ENCODE measurements at places on chromosomes 7 and 10.

DNA sequence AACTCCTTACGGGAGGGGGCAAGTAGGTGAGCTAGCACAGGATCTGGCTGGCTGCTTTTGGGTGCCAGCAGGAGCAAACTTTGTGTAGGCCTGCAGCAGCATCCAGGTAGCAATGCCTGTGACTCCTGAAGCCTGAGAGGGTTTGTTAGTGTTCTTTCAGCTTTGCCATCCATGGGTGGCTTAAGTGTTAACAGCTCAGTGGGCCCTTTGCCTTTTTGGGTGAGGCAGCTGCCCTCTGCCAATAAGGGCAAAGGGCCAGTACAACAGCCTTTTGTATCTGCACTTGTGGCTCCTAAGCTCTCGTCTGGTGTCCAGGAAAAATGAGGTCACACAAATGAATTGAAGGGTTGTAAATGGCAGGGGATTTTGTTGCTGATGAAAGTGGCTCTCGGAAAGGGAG lies 359.0 kb upstream of the CHRM2 start:
- DNase-seq, result no peak

DNA sequence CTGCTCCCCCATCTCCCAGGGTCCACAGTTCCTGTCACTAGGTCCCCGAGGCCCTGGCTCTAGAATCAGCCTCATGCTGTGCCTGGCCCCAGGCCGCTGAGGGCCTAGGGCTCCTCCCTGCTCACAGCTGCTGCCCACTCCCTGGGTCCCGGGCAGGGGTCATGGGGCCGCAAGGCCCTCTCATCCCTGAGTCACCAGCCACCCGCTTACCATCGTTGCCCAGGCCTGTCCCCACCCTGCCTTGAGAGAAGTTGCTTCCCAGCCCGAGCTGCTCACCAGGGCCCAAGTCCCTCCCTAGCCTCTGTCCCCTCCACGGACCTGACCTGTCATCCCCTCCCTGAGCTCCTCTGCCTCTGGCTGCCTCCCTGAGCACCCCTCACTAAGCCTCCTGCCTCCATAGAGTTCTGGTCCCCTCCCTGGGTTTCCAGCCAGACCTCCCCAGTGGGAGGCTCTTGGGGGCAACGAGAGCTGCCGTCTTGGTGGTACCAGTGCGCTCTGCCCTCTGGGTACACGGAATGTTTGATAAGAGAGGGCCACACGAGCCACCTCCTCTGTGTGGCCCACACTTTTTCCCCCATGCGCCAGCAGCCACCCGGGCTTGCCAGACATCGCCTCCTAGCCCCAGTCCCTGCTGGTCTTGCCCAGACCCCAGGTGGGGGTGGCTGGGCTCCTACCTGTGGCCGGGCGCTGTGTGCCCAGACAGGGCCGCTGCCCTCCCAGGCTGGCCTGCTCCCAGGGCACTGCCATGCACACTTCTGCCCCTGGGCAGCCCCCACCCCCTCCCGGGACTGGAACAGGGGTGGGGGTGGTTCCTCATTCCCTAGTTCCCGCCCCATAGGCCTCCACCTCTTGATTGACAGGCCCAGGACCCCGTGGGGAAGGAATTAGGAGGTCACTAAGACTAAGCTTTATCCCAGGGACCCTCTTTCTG lies 21.3 kb downstream of the MLXIPL start:
- DNase-seq, result no peak

- no peak for DNase-seq
Observed at GRCh38 chr7:82595176-82595575, 151.6 kb upstream of the CACNA2D1 start.

DNA sequence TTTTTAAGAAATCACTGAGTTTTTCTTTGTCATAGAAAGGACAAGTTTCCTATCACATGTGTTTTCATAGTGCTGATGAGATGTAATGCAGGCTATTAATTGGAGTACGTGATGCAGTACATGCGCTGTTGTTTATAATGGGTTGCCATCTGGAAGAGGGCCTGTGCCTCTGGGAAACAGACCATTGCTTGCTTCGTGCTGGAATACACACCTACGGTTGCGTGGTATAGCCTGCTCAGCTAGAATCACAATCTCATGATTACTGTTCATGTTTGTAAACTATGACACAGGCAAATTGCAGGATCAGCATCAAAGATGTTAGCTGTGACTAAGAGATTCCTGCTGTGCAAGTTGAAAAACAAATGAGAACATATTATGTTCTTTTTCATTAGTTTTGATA lies 107.2 kb upstream of the STEAP1B start:
- no peak for DNase-seq

GRCh38 chr10:30818010-30818660 lies 188.6 kb upstream of the LYZL2 start:
- no peak for DNase-seq

- no peak for DNase-seq
Observed at GRCh38 chr10:76306856-76307255, 875.4 kb downstream of the LRMDA start.

DNA sequence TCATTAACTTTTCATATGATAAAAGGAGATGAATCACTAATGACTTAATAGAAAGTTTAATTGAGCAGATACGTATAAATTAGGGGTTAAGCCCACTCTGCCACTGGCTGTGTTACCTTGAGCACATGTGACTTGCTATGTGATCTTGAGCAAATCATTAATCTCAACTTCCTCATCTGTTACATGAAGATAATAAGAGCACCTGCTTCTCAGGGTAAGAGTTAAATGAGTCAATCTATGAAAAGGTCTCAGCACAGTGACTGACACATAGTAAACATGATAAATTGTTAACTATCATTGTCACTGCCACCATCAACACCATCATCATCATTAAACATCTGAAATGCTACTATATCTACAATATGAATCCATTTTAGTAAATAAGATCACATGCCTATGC lies 110.8 kb downstream of the TPK1 start:
- DNase-seq, result no peak

DNA sequence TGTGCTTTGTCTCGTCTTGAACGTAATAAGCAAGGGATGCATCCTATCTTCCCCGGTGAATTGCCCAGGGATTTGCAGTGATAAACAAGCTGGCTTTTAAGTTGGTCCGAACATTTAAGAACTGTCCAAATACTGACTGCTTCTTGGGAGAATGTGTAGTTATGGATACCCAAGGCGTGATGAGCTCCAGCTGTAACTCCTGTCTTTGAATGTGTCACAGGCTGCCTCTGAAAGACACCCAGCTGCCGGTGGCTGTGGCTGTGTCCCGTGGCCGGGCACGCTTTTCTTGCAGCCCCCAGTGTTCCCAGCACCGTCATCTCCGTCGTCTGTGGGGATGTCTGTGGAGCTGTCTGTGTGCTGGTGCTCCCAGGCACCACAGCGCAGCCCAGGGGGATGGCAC lies 118.1 kb downstream of the GLRX3 start:
- DNase-seq, result no peak

- no peak for DNase-seq
Observed at GRCh38 chr10:7046615-7047014, 364.2 kb downstream of the SFMBT2 start.

DNA sequence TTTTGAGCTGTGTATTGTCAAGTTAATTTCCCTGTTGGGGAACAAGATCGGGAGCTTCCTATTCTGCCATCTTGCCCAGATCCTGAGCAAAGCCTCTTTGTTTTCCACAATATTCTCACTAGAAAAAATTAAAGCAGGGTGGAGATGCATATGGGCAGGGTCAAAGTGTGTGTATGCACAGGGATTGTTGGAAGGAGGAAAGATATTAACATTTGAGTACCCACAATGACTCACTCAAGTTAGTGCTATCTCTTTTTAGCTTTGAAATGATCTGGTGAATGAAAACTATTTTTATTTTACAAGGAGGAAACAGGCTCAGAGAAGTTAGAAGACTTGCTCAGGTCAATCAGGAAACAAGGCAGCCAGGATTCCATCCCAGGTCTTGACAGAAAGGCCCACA lies 6.7 kb upstream of the BTBD16 start:
- DNase-seq, result no peak

Measured in activated T-cell treated with anti-CD3 and anti-CD28 coated beads, Interleukin-2, amount 50 U/mL, for 48 hours (primary cell).